Tongue (tissue), 3 donors: ENCODE measurements at places on chromosomes 11 and 22.

DNA sequence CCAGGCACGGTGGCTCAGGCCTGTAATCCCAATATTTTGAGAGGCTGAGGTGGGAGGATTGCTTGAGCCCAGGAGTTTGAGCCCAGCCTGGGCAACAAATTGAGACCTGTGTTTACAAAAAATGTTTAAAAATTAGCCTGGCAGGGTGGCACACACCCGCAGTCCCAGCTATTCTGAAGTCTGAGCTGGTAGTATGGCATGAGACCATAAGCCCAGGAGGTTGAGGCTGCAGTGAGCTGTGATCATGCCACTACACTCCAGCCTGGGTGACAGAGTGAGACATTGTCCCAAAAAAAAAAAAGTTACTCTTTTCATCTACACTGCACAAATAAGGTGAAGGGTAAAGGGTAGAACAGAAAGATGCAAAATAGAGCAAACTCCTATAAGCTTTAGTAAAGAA is 22.3 kb upstream of the PPP2R1B start:
- no peak for DNase-seq

DNA sequence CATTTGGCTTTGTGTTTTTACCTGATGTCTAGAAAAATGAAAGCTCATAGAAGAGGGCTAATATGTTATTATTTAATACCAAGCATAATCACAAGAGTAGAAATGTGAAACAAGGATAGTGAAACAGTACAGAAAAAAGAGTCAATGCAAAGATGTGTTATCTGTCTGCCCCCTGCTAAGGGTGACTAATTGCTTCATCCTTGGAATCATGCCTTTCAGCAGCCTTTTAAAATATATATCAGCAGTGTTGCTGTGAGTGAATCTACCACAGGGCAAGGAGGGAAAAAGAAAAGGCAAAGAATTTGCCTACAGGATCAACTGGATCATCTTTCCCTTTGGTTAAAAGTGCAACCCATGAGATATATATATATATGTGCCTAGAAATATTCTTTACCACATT is 867.2 kb upstream of the RAG2 start:
- no peak for DNase-seq

GRCh38 chr22:30753701-30754100 is 59.0 kb downstream of the OSBP2 start:
- no peak for DNase-seq

- DNase-seq, result no peak
Measured at GRCh38 chr11:44007481-44008087, 40.2 kb upstream of the ACCSL start.

DNA sequence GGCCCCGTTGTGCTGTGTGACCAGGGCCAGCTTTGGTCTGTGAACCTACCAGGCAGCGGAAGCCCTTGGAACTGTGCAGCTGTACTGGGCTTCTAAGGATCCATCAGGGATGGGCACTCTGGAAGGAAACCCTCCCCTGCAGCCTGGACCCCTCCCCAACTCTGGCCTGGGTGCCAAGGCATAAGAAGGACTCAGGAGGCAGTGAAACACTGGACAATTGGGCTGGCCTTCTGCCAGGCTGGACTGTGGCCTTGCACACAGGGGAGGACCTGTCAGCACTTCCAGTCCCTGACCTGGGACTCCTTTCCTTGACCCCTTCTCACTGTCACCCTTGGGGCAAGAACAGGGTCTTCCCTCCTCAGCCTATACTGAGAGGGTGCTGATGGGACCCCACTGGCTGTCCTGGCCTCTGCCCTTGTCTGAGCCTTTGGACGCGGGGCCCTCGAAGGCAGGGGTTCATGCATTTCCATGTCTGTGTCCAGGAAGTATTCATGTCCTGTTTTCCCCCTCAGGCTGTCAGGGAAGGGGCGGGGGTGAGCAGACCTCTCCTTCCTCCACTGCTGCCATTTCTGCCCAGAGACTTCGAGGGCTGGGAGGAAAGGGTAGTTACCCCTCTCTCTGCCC is 39.6 kb downstream of the PDE2A start:
- DNase-seq, result no peak

DNA sequence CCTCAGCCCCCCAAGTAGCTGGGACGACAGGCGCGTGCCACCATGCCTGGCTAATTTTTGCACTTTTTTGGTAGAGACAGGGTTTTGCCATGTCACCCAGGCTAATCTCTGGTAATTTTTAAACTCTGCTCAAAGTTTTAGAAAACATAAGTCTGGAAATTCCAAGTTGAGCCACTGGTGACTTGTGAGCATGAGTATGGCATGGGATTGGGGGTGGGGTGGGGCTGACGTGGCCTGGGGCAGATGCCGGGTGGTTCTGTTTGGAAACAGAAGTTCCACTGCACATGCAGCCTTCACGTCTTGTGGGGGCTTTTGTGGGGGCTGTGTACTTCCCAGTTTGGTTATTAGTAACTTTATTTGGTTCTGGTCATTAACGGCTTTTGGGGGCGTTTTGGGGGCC is 67.3 kb downstream of the PTPRJ start:
- DNase-seq, result no peak

GRCh38 chr11:119617340-119617713 is 111.7 kb downstream of the NECTIN1 start:
- no peak for DNase-seq

GRCh38 chr22:40813912-40814315 is 5.2 kb downstream of the SLC25A17 start:
- no peak for DNase-seq

- no peak for DNase-seq
Measured at GRCh38 chr11:122311216-122311755, 195.3 kb upstream of the BLID start.

- DNase-seq, result no peak
Measured at GRCh38 chr22:24474649-24475255, 20.4 kb upstream of the UPB1 start.

GRCh38 chr11:67353317-67354074 is at the start of gene POLD4:
TSS of gene POLD4 (minus strand) at chr11:67353546. CDS start at chr11:67353399, 147 bp downstream.
- peak; percentile 98 for DNase-seq

GRCh38 chr11:132088551-132088950 is 718.1 kb downstream of the NTM start:
- no peak for DNase-seq

DNA sequence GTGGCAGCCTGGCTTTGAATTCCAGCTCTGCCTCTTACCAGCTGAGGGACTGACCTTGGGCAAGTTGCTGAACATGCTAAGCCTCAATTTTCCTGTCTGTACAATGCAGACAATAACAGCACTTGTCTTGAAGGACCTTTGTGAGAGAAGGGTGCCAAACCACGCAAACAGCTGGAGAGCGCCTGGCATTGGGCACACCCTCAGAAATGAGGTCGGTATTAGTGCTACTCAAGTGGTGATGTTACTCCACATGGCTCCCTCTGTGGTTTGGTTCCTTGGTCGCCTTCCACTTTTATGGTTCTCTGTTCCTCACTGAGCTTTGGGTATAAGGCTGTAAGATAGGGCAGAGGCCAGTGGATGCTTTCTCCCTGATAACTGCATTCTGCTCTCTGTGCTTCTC is 8.2 kb downstream of the UBASH3B start:
- DNase-seq, result peak; percentile 39
